ENCODE measurements at places on chromosomes 13 and 19.

DNA sequence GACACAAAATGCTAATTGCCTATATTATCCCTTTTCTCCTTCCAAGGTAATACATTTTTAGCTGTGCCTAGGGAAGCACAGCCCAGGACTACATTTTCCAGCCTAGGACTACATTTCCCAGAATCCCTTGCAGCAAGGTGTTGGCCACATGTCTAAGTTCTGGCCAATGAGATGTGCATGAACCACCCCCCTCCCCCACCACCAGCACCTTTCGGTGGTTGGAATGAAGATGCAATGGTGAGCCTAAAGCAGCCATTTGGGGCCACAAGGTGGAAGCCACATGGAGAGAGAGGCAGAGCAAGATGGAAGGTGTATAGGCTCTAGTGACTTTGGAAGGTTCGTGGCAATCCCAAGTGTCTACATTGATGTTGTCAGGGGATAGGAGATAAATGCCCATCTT is 16.2 kb downstream of the UNC13A start:
- no peak for DNase-seq

- no peak for DNase-seq
Observed at GRCh38 chr19:36019061-36019670, 5.2 kb upstream of the ALKBH6 start.

DNA sequence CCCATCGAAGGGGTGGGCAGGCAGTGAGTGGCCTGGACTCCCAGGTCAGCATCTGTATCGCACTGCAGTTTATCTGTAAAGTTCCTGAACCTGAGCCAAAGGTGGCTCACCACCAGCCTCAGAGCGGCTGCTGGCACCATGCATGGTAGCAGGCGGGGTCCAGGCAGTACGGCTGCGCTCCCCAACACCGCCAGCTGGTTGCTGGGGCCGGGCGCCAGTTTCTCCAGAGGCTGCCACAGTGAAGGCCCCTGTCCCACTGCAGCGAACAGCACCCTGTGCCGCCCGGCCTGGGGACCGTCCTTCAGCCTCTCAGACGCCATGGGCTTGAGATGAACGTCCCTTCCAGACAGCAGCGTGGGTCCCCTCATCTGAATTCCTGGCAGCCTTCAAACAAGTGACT is 109.8 kb downstream of the KDM4B start:
- DNase-seq: no peak

DNA sequence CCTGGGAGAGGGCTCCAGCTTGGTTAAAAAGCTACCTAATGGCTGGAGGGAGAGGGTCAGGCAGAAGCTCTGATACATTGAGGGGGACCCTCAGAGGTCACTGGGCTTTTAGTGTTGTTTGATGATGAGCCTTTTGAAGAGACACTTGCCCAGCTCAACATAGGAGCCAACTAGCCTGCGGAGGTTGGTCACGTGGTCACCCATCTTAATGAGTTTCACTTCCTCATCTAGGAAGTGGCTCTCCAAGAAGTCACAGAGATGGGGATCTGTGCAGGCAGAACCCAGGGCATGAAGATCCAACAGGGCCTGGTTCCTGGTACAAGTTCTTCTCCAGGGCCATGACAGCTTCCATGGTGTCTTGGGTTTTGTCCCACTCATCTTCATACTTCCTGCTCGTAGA is 33.4 kb downstream of the IPO5 start:
- DNase-seq: no peak

- no peak for DNase-seq
Observed at GRCh38 chr13:45063261-45063860, 56.9 kb upstream of the GTF2F2 start.
